Cardiac muscle cell (in vitro differentiated cells and primary cell): ENCODE measurements at places on chromosomes 7 and 10.

DNA sequence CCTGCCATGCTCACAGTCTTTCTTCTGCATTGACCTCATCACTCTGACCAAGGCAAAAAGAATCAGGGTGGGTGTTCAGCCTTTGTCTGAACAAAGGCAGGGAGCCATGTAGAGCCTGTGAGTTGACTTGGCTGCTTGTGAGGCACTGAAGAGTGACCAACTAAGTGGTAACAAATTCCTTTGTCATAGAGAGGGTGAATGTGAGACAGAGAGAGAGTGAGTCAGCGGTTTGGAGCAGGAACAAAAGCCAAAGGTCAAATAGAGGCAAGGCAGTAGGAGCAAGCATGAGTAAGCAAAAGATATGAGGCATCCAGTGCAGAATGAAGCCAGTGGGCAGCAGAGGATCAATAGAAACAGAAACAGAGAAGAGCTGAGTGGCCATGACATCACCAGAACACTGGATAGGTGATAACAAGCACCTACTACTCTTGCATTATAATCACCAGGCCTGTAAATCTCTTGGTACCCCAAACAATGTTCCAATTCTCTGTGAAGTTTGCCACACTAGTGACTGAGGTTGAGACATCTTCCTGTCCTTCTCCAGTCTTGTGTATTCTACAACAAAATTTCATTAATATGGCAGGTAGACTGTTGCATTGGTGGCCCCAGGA is 116.2 kb upstream of the LAMB4 start:
- peak; percentile 88 for DNase-seq

- no peak for DNase-seq
These were observed 27.9 kb upstream of the NKX6-2 start for GRCh38 chr10:132813560-132814468.

DNA sequence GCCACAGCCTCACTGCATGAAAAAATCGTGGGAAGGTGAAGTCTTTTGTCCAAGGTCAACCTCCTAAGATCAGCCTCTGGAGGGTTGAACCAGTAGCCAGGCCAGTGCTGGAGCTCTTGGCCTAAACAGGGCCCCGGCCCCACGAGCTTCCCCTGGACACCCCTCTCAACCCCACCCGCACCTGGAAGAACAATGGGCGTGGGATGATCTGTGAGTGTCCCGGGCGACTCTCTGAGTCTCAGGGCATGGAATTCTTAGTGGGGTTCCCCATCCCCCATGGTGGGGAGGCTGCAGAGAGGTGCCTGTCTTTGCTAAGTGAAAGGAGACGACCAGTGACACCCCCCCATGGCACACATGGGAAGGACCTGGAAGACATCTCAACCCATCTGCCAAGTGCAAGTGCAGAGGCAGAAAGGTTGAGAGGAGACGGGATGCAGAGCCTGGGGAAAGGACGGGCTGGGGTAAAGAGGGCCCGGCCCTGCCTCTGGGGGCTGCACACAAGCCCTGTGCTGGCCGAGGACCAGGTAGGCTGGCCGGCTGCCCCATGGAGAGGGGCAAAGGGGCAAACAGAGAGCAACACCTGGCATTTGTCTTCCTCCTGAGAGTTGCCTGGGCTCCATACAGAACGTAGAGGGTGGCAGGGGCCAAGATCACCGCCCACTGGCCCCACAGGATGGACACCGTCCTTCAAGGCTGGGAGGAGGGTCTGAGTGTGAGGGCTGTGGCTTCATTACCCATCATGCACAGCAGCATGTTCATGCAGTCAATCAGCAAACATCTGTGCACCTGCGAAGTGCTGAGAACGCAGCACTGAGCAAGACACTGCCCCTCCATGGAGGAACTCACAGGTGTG is 163.0 kb upstream of the PPP2R2D start:
- DNase-seq, result no peak

DNA sequence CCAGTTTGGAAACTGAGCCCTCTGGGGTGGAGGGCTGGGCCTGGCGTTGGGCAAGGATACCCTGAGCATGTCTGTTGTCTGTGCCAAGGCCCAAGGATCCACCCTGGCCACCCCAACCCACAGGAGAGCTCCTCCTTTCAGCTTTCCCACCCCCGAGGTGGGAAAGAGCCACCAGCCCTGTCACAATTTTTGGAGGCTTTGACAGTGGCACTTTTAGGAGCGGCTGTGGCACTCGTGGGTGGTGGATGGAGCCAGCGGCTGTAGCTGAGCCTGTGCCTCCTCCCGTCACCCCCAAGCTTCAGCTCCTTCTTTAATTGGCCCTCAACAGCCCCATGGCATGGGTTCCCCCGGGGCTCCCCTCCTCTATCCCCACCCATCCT is 18.2 kb upstream of the ZNF862 start:
- no peak for DNase-seq
